Stimulated activated CD8-positive, alpha-beta memory T cell treated with anti-CD3 and anti-CD28 coated beads, Interleukin-4, amount 100 ng/mL, for 24 hours (primary cell): ENCODE measurements at places on chromosomes 7 and 10.

DNA sequence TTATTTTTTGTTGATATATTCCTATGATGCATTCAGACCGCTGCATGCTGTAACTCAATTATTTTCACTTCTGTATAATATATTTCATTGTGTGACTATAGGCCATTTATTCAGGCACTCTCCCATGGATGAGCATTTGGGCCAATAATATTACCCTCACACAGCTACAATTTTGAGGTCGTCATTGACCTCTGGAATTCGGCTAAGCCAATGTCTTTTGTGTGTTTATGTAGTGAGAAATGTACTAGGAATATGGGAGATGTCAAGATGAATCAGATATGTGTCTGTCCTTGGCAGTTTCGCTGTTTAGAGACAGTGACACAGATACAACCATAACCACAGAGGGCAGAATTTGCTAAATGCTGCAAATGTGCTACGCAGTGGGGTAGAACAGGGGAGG is 474.2 kb downstream of the ADRA2A start:
- no peak for DNase-seq

DNA sequence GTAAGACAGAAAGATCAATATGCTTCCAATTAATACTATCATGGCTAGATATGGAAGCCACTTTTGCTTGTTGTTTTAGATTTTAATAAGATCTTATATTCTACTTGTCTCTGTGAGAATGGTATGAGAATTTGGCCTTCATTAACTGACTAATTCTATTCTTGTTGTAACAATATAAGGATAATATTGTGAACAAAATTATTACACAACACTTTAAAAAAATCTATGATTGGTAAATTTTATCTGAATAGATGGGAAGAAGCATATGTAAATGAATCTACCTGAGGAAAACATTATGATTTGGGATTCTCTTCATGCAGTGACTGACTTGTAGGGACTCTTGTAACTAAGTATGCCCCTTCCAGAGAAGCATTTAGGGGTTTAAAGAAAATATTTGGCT is 308.9 kb upstream of the KCND2 start:
- DNase-seq: no peak

- DNase-seq: no peak
Observed at GRCh38 chr10:132912225-132912712, 30.1 kb downstream of the CFAP46 start.

- no peak for DNase-seq
Observed at GRCh38 chr7:11638011-11638774, 193.8 kb downstream of the THSD7A start.

- DNase-seq: no peak
Observed at GRCh38 chr10:80506189-80506575, 31.5 kb upstream of the SH2D4B start.

- no peak for DNase-seq
Observed at GRCh38 chr7:150430465-150431085, 19.9 kb upstream of the GIMAP8 start.

DNA sequence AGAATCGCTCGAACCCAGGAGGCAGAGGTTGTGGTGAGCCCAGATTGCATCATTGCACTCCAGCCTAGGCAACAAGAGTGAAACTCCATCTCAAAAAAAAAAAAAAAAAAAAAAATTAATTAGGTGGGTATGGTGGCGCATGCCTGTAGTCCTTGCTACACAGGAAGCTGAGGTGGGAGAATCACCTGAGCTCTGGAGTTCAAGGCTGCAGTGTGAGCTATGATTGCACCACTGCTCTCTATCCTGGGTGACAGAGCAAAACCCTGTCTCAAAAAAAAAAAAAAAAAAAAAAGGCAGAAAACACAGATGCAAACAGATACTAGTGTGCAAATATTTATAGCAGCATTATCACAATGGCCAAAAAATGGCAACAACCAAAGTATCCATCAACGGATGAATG is 134.4 kb downstream of the RGS10 start:
- DNase-seq: no peak

GRCh38 chr7:154231732-154232131 is 179.5 kb downstream of the DPP6 start:
- no peak for DNase-seq

DNA sequence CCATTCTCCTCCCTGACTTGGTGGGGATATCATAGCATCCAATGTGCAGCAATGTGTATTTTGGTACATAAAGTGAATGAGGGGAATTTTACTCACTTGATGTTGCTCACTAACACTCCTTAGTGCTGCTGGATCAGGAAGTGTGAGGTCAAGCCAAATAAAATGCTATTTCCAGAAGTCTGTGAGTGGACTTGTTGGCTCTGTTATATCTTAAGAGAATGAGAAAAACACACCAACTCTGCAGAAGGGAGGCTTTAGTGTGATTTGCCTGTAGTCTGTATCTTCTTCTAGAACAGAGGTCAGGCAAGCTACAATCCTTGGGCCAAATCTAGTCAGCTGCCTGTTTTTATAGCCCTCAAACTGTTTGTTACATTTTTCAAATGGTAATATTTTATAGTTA is 154.3 kb downstream of the POLR1F start:
- no peak for DNase-seq

DNA sequence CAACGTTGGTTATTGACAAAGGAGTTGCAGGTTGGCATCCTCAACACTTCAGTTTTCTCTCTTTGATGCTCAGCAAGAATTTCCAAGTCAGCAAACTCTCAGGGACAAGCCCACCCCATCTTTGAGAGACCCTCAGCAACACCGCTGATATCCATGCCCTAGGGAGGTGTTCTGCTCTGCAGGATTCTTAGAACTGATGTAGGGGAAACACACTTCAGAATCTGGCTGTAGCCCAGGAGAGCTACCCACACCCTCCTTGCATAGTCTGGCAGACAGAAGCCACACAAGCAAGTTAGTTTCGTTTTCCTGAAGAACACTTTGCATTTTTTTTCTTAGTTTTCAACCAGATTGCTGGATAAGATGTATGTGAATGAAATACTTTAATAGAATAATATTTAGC is 822 bp downstream of the SAMD9L start:
- DNase-seq: no peak

DNA sequence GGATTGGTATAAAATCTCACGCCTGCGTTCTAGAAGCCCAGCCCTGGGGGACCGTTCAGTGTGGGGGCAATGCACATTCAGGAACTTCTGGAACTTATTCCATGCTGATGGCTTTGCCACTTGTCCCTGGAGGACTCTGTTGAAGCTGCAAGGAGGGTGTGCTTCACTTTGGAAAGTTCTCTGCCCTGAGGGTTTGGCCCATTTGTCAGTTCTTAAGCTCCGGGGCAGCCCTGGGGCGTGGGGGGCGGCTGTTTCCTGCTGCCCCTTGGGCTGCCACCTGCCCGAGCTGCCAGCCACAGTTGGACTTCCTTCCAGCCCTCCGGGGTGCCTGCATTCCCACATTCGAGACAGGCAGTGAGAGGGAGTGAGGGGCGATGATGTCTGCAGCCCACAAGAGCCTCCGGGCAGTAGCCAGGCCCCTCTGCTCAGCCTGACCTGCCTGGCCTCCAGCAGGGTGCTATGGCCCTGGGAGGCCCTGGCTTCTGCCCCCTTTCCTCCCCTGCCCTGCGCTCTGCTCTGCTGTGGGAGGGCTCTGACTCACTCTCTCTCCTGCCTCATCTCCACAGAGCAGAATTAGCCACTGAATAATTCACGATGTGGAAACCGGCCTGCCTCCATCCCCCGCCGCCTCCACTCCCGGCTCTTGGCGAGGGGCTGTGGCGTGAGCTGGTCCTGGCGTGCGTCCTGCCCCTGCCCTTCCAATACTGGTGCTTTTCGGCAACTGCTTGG is 1.9 kb downstream of the TTYH3 start:
- peak; percentile 28 for DNase-seq

DNA sequence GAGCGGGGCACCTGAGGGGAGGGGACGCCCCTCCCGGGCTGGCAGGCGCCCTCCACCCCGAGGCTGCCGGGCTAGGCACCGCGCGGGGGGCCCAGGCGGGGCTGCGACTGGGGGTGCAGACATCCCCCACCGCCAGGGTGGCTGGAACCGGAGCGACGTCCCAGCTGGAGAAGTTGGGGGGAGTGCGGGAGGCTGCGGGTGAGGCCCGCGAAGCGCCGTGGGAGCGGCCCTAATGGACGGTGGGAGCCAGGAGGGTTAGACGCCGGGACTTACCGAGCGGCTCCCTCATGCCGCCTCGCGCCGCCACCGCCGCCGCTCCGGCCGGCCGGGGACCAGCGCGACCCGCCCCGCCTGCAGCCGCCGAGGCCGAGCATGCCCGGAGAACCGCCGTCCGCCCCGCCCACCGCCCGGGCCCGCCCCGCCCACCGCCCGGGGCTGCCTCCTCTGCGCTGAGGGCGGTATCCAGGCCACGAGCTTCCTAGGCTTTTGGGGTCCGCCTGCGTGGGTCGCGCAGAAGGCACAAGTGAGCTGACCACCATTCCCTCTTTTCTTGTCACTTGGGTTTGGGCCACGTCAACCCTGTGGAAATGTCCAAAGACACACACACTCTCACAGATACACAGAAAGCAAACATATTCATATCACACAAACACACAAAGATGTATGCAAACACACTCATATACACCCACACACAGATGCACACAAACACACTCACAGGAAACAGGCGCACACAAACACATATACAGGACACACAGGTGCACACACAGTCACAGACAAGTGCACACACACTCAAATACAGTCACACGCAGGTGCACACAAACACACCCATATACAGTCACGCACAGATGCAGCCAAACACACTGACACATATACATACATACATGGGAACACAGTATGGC is at the start of gene JCAD:
Gene JCAD, minus strand, starts transcription at position 378 of the 899 bp plus-strand sequence. CDS start 11,774 bp downstream, outside the sequence.
- DNase-seq: peak; percentile 41

DNA sequence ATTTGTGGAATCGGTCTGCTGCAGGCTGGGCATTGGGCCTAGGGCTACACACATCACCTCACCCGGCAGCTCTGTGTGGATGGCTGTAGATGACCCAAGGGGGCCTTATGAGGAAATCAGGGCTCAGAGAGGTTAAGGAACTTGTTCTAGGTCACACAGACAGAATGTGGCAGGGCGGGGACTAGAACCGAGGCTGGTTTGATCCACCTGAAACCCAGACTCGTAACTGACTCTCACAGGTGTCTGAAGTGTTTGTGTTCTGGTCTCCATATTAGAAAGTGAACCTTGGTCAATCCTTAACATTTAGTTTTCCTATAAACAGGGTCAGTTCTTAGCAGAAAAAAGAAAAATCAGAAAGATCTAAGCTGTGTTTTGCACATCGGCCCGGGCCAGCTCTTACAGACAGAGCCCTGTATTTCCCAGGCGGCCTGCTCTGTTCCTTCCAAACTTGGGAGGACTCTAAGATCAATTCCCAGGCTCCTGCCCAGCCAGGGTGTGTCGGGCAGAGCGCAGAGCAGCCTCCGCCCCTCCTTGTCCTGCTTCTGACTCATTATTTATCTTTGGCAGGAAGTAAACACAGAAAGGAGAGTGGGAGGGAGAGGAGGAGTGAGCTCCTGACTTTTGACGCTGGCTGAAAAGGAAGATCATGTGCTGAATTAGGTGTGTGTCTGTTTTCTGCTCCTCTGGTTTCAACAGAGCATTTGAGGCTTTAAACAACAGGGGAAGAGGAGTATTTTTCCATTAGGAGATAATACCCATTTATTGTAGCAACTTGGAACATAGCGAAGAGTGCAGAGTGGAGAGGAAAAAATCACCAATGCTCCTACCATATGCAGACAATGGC is 74.1 kb downstream of the TACC2 start:
- no peak for DNase-seq

GRCh38 chr7:102080019-102080433 is 206.6 kb upstream of the SH2B2 start:
- DNase-seq: no peak

DNA sequence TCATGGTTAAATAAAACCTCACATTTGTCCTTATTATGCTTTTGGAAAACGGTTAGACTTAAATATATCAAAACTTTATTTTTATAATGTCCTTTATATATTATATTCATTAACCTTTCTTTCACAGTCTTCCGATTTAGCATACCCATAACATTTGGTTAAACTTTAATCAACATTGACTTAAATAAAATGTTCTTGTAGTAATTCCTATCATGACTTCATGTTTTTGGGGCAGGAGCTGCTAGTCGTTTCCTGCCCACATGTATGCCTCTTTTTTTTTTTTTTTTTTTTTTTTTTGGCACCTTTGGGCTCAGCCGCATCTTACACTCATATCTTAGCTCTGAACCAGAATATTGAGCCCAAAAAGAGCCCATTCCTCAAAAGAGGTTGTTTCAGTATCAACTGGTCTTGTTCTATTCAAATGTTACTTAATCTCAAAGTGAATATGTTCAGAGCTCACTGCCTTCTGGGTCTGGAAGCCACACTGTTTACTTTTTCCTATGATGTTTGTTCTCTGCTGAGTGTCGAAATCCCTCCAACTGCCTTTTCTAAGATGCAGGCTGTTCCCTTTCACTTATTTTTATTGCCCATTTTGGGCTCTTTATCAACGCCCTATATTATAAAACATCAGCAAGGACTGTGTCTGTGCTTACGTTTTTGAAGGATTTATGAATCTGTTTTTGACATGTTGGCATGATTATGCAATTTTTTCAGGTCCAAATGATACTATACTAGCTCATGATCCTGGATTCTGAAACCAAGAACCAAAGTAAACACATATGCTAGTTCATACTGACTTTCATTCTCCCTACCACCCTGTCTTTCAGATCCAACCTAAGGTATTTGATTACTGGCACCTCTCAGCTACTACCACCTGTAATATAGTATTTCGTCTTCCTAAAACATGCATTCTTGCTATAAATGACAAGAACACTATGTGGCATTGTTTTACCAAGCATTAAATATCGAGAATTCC is 914.4 kb downstream of the PCDH15 start:
- no peak for DNase-seq

DNA sequence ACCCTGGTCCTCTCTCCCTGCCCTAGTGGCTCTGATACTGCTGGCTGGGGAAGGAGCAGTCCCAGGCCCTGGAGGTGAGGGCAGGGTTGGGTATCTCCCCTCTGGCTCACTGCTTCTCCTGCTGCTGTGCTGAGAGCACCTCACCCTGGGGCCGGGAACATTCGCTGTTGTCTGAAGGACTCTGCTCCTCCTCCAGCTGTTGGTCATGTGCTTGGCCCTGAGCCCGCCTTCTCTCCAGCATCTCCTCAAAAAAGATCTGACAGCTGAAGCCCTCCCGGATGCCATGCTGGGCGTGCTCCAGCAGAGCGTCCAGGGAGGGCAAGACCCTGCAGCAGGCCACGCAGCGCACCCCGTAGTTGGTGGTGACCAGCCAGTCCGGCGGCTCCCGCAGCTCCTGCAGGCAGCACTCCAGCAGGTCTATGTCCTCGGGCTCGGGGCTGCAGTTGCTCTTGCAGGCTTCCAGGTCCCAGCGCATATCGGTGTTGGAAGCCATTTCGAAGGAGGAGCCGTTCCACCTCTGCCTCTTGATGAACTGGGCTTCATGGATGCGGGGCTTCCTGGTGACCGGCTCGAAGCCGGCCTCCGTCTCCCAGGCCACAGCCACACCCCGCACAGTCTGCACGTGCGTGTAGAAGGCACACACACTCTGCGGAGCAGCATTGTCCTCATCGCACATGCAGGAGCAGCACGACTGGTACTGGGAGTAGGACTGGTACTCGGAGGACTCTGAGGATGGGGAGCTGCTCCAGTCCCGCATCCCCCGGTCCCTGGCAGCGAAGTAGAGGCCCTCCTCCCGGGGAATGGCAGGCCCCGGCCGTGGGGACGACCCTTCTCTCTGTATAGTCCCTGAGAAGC is 2.1 kb downstream of the FAM170B start:
- DNase-seq: no peak
